ENCODE measurements at places on chromosomes 12 and 14. TPM values are rescaled to one million over a fixed set of nuclear protein-coding genes. Genes with fewer than 3 reads are reported as not detected.

WNT1 gene
- not detected for total RNA-seq

KRT8 gene
- total RNA-seq = 441 TPM

CCDC196 gene
- total RNA-seq = not detected

TAS2R30 gene
- total RNA-seq = 1.4 TPM

PPP4R4 gene
- 0.35 TPM for total RNA-seq

RNU4-1 gene
- total RNA-seq = under 0.01 TPM

STYK1 gene
- total RNA-seq = 0.89 TPM

DNA sequence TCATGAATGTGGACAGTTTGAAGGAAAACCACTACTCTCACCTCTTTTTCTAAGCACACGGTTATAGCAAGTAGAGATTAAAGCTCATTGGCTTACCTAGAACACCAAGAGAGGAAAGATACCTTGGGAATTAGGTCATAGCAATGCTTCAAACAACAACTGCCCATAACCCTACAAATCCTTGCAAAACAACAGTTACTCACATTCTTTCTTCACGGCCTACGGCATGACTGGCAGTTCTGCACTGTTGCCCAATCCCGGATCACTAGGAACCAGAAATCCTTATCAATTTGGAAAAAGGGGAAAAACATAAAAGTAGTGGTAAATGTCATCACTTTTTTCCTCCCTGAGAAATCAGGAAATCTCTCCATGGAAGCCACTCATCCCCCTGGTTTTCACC lies 9.6 kb upstream of the ISM2 start:
- no peak for DNase-seq

DNA sequence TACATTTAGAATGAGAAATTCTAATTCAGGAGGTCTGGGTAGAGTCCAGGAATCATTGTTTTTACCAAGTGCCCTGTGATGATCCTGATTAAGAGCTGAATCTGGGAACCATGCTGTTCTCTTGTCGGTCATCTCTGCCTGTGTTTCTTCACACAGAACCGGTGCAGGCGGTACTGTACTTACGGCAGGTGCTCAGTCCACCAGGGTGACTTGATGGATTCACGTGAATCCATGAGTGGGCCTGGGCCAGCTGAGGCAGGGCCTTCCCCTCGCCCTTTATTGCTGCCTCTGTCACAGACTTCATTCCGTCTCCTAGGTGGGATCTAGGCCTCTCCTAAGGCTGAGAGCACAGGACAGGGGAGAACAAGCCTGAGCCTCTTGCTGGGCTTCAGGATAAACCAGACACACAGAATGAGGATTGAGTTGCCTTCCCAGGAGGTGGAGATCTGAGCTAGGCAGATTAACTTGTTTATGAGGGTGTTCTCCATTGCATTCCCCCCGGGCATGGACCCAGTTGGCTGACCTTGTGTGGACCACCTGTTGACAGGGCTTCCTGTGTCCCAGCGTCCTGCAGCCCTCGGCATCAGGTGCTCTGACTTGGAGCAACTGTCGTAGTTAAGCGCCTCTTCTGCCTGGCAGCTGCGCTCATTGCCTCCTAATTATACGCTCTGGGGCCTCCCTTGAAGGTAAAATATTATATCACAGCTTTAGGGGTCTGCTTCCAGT lies 42.1 kb downstream of the B4GALNT3 start:
- no peak for DNase-seq

GRCh38 chr14:71680736-71681387 lies 251.4 kb upstream of the RGS6 start:
- DNase-seq = no peak

GRCh38 chr14:52175982-52176502 lies 91.5 kb upstream of the PTGDR start:
- no peak for DNase-seq

DNA sequence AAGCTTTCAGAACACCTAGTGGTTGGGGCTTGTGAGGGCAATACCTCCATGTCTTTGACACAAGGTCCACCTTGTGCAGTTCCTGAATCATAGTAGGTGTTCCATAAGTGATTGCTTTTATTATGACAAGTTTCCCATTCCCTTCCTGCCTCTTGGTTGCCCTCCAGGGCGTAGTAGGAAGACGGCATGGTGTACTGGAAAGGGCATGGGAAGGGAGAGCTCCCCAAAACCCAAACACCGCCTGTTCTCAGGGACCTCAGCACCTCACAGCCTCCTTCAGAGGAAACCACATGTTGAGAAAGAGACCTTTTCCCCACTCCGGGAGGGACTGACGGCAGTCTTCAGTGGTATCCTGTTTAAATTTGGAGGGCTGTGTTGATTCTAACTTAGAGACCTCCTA lies 21.1 kb downstream of the EVL start:
- no peak for DNase-seq

GRCh38 chr14:23219075-23219474 lies 18.7 kb upstream of the RNF212B start:
- DNase-seq = no peak

DNA sequence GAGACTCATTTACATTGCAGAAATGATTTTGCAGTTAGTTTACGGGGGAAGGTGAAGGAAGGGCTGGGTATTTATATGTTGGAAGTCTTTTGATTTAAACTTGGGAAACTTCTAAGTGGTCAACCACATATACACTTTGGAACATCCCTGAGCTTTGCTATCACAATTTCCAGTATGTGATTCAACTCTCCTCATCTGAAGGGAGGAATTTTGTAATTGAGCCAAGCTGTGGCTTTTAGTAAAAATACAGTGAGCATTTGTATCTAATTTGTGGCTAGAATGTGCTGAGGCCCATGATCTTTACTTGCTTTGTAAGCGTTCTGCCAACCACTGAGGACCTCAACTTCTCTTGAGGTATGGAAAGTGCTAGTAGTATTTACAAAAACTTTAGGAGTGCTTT lies 235.0 kb upstream of the PDZRN4 start:
- DNase-seq = no peak

DNA sequence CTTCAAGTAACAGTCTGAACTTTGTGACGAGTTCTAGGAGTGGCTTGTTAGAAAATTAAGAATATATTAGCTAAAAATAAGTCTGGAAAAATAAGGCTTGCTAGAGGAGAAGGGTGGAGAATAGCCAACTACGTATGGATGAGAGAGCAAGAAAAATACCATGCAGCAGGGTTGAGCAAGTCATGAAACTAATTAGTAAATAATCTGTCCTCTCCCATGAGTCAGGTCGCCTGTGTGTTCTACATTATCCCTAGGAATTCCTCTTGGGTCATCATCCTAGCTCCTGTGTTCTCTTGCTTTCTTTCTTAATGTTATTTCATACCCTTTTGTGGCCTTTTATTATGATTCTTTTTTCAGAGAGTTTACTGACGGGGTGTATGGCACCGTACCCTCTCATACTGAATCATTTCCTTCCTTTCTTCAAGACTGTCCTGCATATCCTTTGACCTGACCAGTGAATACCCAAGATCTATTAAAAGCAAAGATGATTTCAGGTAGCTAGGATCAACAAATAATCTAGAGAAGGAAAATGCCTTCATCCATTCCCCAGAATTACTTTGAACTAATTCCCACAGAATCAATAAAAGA lies 177.2 kb upstream of the NPAS3 start:
- DNase-seq = no peak

- DNase-seq = no peak
Measured at GRCh38 chr12:3201339-3202051, 124.3 kb downstream of the TSPAN9 start.

GRCh38 chr14:24834956-24835355 lies 201.0 kb upstream of the GZMB start:
- DNase-seq = no peak

- no peak for DNase-seq
Measured at GRCh38 chr14:38143170-38143569, 64.5 kb upstream of the SSTR1 start.

GRCh38 chr14:96588410-96589257 lies 86.5 kb downstream of the PAPOLA start:
- DNase-seq = no peak

- DNase-seq = no peak
Measured at GRCh38 chr12:126198966-126199692, 1133.9 kb downstream of the AACS start.

DNA sequence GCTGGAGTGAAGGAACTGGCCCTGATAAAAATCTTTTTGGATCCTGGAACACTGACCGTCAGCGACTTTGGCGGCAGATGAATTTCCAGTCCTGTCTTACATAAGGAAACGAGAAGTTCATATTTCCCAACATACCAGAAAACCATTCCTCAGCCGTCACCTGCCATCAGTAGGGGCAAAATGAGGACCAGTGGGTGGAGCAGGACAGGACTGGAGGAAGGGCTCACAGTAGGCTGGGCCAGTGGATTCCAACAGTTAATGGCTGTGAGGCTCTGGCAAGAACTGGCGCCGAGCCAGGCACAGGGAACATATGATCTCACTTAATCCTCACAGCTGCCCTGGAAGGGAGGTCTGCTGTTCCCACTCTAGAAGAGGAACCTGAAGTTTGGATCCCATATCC lies 67.2 kb upstream of the FAM181A start:
- no peak for DNase-seq

- no peak for DNase-seq
Measured at GRCh38 chr12:3103806-3104205, 26.6 kb downstream of the TSPAN9 start.

DNA sequence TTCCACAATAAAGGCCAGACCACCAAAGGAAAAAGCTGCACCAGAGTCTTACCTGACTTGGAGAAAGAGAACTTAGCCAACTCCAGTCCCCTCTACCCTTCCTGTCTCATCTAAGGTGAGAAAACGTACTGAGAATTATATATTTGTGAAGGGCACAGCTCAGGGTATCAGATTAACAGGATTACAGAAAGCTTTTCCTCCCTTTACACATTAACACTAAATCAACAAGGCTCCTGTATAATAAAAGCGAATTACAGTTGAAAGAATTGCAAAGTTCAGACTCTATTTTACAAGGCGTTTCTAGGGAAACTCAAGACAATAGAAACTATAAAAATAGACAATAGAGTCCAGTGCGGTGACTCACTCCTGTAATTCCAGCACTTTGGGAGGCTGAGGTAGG lies 82.7 kb upstream of the RPL10L start:
- no peak for DNase-seq

DNA sequence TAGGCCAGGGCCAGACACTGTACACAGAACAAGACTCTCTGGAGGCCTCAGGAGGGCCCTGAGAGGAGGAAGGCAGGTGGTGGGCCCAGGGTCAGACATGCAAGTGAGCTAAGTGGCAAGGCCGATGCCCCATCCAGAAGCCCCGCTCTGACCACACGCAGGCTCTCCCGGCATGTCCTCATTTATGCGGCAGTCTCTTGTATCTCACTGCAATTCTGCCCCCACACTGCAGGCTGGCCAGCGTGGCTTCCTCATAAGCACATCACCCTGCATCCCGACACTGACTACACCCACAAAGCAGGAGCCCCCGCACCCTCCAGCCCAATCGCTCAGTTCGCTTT lies 17.5 kb downstream of the SSH1 start:
- no peak for DNase-seq

- DNase-seq = no peak
Measured at GRCh38 chr12:62763861-62764645, 170.9 kb downstream of the PPM1H start.

GRCh38 chr12:113515082-113515856 lies 43.6 kb upstream of the LHX5 start:
- DNase-seq = no peak

DNA sequence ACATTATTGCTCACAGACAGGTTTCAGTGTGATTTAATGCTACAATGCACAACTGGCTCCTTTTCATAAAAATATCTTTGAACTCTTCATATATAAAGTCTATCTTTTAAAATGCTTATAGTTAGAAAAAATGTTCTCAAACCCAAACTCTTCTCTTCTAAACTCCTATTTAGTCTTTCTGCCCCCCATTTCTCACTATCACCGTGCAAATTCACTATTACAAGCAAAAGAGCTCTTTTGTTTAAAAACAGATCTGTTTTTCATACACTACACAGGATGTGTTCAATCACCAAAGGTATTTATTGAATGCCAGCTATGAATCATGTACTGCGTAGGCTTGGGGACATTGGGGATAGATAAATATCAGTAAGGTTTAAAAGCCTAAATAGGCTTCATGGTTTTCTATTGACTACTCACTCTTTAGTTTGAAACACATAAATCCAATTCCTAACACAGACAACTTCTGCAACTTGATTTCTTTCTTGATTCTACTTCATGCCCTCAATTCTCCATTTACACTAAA lies 692.3 kb downstream of the C12orf50 start:
- no peak for DNase-seq

- DNase-seq = no peak
Measured at GRCh38 chr12:126776026-126776655, 1490.8 kb upstream of the TMEM132C start.

DNA sequence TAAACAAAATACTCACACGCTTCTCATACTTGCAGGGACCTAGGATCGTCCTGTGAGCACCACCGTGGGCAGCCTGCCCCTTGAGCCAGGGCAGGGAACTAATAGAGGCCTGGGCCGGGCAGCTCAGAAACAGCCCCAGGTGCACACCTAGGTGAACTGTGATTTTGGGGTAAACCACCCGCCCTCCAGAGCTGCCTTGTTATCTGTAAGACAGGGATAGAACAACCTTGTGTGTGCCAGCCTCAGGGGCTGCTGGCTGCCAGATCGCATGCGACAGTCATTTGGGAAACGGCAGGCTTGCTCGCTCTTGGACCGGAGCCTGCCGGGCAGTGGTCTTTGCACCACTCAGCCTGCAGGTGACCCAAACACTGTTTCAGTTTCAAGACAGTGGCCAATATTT lies 86.8 kb downstream of the ADGRD1 start:
- DNase-seq = no peak

DNA sequence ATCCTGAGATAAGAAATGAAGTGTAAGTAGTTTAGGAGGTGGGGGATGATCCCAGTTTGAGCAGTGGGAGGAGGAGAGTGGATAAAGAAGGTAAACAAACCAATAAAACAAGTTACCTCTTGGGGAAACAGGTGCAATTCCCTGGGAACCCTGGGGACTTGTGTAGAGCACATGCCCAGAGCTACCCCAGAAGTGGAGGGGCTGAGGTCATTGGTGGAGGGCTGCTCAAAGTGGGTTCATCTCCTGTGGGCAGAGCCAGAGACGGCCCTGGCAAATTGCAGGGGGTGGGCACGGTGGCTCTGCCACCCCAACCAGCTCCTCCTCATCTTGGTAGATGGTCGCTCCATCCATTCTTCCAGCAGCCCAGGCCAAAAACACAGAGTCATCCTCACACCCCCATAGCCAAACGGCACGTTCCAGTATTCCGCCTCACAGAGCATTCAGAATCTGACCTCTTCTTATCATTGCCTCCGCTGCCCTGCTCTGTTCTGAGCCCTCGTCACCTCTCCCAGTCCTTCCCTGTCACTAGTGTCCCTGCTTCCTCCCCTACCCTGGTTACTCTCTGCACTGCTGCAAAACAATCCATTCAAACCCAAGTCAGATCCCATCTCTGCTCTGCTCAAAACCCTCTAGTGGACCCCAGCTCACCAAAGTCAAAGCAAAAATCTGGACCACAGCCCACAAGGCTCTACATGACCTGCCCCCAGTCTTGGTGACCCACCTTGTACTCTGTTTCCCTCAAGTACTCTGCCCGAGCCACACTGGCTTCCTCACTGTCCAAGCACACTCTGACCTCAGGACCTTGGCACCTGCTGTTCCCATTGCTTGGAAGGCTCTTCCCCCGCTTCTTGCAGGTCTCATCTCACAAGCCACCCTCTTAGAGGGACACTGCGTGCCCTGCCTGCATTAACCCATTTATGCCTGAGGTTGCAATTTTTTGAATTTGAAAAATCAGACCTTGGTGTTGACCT lies 5.5 kb downstream of the CYP46A1 start:
- DNase-seq = no peak

GRCh38 chr14:59656473-59656872 lies 79.9 kb upstream of the CCDC175 start:
- DNase-seq = no peak

Data from NCI-H460 (cell line).